Left lung (tissue), 14 donors: ENCODE measurements at places on chromosomes 16 and 17. TPM values are rescaled to one million over a fixed set of nuclear protein-coding genes. Genes with fewer than 3 reads are reported as not detected.

DNA sequence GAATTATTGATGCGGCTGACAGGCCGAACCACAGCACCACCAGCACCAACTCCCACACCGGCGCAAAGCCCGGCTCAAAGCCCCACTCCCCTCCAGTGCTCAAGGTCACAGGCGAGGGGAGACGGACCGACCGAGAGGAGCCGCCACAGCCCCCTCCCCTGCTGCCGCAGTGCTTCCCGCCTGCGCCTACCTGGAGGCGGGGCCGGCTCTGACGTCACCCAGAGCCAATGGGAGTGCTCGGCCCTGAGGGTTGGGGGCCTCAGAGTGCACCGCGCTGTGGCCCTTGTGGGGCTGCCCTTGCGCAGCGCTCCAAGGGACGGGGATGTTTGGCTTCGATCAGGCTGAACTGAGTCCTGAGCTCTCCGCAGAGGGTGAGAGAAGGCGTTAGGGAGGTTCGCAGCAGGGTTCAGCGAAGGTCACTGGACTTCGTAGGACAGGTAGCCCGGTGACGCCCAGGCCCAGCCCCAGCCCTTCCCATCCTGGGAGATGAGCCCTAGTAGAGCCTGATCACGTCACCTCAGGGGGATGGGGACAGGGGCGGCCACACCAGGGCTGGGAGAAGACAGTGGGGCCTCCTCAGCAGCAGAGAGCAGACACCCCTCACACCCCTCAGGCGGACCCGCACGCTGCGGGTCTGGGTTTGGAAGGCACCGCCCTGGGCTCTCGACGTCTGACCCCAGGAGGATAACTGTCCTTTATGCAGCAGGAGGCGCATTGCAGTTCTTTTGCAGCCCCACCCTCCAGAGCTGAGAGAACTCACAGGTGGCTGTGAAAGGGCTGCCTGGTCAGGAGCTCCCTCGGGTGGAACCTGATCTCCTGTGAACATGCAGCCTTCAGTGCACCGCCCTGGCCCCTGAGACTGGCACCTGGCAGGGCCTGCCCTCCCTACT is 1.5 kb downstream of the NDRG4 start:
- DNase-seq: peak; percentile 67

- no peak for DNase-seq
These were observed 1.3 kb downstream of the MAPK8IP3 start for GRCh38 chr16:1707193-1707790.

GRCh38 chr16:65967376-65967775 is 399.1 kb upstream of the CDH5 start:
- DNase-seq: no peak

GRCh38 chr16:67284699-67285646 is 5.6 kb downstream of the PLEKHG4 start:
- no peak for DNase-seq

- DNase-seq: no peak
These were observed 7.0 kb upstream of the NT5C start for GRCh38 chr17:75138519-75138918.

The ADAM11 gene
- total RNA-seq: 0.64 TPM

GRCh38 chr16:88424587-88425235 is 28.4 kb upstream of the ZFPM1 start:
- DNase-seq: no peak

DNA sequence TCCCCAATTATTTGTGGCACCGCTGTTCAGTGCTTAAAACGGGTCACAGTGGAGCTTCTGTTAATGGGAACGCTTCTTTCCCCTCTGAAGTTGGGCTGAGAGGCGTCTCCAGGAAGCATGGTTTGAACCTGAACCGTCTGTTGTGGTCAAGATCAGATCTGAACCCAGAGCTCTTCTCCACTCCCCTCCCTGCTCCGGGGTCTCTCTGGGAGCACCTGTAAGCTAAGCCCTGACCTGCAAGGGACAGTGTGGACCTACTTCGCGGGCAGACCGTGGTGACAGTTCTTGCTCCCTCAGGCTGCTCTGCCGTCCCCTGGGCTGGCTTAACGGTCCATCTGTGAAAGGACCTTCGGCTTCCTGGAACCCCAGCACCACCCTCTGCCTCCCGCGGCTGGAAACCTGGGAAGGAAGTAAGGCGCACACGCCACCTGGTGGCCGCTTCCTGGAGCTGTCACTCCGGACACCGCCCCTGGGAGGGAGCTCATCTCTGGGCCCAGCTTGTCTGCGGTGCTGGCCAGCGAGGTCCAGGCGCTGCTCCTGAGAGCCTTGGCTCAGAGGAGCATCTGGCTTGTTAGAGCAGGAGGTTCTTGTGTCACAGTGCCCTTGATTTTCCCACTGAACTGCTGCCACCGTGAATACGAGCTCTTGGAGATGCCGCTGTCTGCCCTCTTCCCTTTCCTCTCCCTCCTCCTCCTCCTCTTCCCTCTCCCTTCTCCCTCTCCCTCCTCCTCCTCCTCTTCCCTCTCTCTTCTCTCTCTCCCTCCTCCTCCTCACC is 518.5 kb upstream of the EEF2KMT start:
- DNase-seq: peak; percentile 36

DNA sequence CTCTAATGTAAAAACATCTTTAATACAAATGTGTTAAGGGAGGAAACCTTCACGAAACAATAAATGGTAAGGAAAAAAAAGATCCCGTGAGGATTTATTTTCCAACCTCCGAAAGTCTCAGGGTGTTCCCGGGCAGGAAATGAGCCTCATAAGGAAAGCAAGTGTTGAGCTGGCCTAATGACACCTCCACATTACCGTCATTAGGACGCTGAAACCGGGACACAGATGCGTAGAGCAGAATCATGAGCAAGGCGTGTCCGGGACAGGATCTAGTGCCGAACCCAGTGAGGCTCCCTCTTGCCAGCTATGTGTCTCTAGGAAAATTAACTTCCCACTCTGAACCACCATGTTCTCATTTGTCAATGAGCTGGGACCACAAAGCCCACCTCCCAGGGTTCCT is 22.7 kb upstream of the CYTH1 start:
- no peak for DNase-seq

The OTOP2 gene
- not detected for total RNA-seq

DNA sequence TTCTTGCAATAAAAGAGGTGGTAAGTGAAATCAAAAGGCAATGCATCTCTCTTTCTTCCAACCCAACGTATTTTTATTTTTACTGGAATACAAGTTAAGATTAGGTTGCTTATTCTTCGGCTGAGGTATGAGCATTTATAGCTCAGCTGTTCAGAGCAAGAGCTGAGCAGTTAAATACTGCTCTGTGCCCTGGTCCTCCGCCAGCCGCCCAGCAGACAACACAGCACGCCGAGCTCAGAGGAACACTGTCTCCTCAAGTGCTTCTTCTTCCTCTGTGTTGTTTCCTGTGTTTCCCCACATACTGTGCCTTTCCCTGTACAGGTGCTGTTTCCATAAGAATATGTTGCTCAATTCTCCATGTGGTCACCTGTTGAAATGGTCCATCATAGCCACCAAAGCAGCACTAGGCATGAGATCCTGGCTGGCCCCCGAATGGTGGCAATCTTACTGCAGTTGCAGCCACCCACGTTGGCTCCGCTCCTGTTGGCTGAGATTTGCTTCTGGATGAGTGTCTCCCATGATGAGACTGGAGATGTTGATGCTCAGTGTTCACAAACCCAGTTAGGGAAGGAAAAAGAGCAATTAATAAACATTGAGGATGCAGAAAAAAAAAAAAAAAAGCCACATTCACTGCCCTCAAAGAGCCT is 515.3 kb downstream of the GRIN2A start:
- DNase-seq: no peak

- no peak for DNase-seq
These were observed 8.0 kb downstream of the TCF25 start for GRCh38 chr16:89881368-89881730.
